Urinary bladder (tissue), 4 donors: ENCODE measurements at places on chromosomes 12 and 14. TPM values are rescaled to one million over a fixed set of nuclear protein-coding genes. Genes with fewer than 3 reads are reported as not detected.

Gene LTBP2
- 26.7 TPM for total RNA-seq

Gene ERBB3
- total RNA-seq, result 34.4 TPM

Gene HOXC13
- total RNA-seq, result not detected

Gene LRRC10
- total RNA-seq, result not detected

DNA sequence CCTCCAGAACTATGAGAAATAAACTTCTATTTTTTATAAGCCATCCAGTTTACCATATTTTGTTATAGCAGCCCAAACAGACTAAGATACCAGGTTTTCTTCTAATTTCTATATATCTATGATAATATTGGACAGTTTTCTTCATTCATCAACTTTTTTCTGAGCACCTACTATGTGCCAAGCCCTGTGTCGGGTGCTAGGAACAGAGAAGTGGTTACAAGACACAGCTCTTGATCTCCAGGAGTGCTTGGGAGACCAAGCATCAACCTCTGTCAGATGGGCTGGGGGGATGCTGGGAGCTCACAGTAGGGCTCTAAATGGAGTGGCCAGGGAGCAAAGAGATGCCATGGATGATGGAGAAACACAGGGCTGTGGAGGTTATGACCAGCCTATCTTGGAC lies 2.9 kb upstream of the WSCD2 start:
- DNase-seq, result no peak

- DNase-seq, result no peak
These were observed 72.4 kb upstream of the USP44 start for GRCh38 chr12:95623554-95624170.

- DNase-seq, result no peak
These were observed 4.6 kb upstream of the RD3L start for GRCh38 chr14:103946975-103947374.

GRCh38 chr14:70619708-70620107 lies 19.3 kb upstream of the MED6 start:
- no peak for DNase-seq

- DNase-seq, result no peak
These were observed 196.1 kb downstream of the BCL11B start for GRCh38 chr14:99075771-99076375.

- no peak for DNase-seq
These were observed 105.6 kb downstream of the LLPH start for GRCh38 chr12:66024949-66025348.

GRCh38 chr14:81301371-81301770 lies 80.6 kb upstream of the GTF2A1 start:
- DNase-seq, result no peak

DNA sequence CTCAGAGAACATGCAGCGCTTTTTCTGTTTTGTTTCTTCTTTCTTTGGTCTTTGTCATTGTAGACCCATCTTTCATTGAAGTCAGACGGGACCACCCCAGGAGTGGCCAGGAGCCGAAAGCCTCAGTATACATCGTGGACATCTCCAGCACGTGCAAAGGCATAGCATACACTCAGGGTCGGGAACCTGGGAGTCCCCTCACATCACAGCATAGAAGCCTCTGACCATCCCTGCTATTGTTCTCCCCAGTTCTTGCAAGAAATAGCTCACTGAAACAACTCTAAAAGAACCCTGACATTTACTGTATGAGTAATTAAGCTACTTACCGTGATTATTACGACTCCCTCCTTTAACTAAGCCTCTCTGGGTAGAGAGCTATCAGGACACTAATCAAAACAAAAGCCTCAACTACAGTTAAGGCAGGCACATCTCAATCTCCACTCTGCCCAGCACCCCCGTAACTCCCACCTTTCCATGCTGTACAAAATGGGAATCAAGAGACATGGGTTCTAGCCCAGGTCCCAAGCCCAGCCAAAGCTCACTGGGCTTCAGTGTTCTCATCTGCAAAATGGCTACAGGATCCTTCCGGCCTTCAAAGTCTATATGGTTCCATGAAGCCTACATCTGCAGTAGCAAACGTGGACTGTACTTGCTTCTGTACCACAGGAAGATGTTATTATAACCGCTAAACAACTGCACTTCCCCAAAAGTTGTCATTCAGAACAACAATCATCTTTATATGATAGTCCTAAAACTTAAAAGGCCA lies 6.7 kb downstream of the CCDC88C start:
- no peak for DNase-seq
